DMS153 (cell line): ENCODE measurements at places on chromosomes 16 and 17.

DNA sequence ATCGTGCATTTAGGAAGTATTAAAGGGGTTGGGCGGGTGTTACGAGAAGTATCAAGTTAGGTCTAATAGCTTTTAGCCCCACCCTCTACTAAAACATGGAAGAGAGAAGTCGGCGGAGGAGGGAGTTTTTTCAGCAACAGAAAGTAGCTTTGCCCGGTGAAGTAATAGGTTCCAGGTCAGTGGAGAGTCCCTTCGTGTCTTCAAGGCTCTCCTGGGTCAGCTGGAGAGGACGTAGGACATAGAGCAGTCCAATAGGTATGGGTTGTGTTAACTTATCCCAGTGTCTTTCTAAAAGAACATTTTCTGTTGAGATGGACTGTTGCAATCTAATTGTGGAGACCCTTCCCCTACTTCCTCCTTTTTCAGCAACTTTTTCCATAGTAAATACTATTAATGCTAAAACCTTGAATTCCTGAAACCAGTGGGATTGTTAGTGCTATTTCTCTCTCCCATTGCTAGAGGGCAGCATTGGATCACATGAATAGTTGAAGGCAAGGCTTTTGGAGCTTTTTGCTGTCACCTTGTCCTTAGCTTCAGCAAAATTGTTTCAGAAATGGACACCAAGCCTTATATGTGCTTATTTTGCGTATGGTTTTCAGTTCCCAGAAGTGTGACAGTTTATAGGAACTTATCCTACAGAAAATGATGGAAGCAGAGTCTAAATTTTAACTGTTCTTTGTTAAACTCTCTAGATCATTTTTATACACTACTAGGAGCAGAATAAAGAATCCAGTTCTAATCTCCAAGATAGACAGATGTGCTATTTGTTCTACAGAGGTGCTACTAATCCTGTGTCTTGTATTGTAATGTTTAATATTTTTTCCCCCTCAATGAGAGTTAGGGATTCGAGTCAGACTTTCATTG lies 38.4 kb downstream of the UTP18 start:
- DNase-seq = no peak

GRCh38 chr17:19928299-19928698 lies 49.3 kb downstream of the AKAP10 start:
- DNase-seq = no peak

GRCh38 chr16:9706217-9706836 lies 475.9 kb downstream of the GRIN2A start:
- no peak for DNase-seq

DNA sequence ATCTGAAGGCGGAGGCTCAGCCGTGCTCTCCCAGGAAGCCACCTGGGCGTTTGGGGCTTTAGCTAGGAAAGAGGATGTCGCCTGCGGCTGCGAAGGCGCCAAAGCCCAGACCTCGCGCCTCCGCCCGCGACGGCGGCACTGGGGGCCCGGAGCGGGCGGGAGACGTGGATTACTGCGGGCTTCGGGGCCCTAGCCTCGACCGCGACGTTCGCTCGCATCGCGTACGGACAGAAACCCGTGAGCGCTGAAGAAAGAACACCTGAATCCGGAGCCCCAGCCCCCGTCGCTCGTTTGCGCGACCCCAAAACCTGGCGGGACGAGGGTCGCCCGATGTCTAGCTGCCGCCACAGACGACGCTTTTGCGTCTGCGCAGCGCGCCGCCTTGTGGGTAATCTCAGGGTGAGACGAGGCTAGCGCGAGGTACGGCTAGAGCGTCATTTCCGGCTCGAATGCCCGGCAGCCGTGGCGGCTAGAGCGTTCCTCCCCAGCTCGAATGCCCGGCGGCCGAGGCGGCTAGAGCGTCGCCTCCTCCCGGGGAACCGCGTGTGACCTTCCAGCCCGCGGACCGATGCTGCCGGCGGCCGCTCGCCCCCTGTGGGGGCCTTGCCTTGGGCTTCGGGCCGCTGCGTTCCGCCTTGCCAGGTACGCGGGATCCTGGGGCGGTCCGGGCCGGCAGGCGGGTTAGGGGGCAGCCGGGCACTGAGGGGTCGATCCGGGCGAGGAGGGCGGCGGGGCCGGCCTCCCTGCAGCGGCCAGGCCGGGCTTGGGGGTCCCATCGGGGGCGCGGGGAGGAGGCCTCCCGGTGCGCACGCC lies at the start of gene MRPL12:
MRPL12 (plus strand) TSS at position 434 of the 813 bp plus-strand sequence; CDS start at position 569, 135 bp downstream.
- DNase-seq = peak; percentile 86

DNA sequence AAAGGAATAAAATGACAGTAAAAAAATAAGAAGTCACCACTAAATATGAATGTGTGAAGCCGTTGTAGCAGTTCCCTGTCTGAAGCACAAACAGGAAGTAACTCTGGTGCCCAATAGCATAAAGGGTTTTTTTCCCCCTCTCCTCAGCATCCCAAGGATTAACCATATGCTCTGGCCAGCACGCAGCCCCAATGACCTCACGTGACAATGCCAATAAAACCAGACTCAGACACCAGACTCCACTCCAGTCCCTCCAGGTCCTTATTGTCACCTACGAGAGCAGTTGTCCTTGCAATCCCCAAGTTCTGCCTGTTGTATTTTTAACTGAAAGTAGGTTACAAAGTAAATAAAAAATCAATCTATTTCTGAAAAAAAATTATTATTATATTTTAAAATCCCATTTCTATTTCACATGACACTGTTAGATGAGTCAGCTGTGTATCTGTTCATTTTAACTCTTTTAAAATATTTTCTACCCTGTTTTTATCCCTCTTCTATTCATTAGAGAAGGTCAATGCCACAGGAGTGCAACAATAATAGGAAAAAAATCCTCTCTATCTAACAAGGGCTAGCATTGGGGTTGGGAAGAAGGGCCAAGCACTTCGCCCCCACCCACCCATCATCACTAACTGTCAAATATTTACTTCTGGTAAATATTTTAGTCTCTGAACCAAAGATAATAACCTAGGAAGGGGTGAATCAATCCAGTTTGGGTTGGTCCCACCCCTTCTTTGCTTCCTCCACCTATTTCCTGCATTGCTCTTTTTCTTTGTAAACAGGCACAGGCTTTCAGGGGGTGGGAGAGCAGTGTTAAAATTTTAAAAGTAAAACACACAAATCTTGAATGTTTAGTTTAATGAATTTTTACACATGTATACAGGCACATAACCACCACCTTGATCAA lies 6.6 kb downstream of the PRAC1 start:
- DNase-seq = peak; percentile 80

DNA sequence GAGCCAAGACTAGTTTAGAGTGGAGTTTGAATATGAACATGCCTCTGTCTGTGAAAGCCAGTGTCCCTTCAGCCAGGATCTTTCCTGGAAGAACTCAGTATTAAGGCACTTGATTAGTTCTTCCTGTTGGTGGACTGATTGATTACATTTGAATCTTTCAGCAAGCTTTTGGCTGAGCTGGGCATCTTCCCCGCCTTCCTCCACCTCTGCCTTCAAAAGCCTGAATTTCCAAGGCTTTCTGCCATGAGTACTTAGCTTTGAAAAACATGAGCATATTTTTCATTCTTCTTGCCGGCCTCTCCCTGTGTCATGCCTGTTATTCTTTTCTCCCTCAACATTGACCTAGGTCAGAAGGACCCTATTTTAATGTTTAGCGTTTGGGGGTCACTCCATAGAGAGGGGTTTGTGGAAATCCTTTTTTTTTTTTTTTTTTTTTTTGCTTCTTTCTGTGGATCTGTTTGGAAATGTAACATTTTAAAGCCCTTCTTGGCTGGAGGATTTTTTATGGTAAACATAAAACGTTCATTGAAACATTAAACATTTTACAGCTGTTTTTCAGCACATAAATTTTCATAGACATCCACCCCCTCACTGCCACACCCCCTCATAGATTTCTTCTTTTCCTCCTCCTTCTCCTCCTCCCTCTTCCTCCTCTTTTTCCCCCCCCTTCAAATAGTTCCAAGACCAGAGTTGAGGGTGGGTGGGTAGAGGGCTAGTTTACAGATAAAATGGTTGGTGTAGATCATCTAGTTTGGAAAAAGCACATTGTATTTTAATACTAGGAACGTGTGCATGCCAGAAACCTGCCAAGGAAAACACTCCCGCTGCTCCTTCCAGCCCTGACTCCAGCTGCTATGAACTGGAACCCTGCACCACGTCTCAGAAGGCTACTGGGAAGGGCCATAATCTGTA lies 645.9 kb downstream of the WWOX start:
- no peak for DNase-seq

GRCh38 chr16:629185-629832 lies 1.5 kb upstream of the WFIKKN1 start:
- no peak for DNase-seq

- no peak for DNase-seq
Measured at GRCh38 chr17:64125937-64126336, 4.0 kb downstream of the ERN1 start.

GRCh38 chr16:9598731-9599083 lies 507.3 kb downstream of the HAPSTR1 start:
- DNase-seq = no peak

DNA sequence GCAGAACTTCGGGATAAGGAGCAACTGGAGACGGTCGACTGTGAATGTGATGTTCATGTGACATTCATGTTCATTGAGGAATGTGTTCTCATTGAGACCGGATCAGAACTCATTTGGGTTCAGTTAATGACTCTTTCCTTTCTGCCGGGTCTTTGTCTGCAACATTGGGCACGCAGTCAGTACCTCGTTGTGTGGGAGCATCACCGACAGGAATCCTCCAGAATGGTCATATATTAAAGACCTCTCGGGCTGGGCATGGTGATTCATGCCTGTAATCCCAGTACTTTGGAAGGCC lies 144.6 kb downstream of the PITPNC1 start:
- no peak for DNase-seq

- no peak for DNase-seq
Measured at GRCh38 chr17:61594294-61594825, 3.3 kb upstream of the NACA2 start.
